ENCODE measurements at places on chromosomes 3 and 15.

DNA sequence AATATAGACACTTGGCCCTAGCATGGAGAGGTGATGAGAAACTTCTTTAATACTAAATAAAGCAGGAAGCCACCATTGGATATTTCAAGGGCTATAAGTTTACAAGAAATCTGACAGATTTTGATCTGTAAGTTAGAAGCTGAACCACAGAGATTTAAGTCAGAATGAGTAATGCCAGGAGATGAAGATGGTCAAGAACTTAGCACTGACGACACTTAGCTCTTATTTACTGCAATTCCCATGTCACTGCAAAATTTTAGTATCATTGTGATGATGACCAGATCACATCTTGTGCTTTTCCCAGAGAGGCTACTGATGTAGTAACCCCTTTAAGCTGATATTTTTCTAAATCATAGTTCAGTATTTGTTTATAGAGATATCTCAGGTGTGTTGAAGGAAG lies 59.4 kb upstream of the CD96 start:
- DNase-seq, result no peak

DNA sequence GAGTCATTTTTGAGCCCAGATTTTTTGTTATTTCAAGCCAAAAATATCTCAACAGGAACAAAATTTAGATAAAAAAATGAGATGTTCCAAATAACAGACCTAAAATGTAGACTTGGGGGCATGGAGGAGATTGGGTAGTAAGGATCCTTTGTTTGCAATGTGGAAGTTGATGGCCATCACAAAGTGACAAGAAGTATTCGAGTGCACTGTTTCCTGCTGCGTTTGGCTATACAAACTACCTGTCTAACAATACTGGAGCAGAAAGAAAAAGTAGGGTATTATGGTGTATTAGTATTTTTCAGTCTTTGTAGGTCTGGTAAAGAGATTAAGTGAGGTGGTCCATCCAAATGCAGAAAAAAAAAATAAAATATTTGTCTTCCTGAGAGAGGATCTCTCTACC lies 284.2 kb downstream of the C3orf38 start:
- DNase-seq, result no peak

GRCh38 chr3:133472889-133473288 lies 73.0 kb downstream of the BFSP2 start:
- DNase-seq, result no peak

- DNase-seq, result no peak
Observed at GRCh38 chr3:111541911-111542483, at the start of gene CD96. Gene CD96 (plus strand): TSS chr3:111542197. CDS start chr3:111542249, 52 bp downstream.

GRCh38 chr3:23183731-23184130 lies 19.4 kb upstream of the UBE2E2 start:
- no peak for DNase-seq

DNA sequence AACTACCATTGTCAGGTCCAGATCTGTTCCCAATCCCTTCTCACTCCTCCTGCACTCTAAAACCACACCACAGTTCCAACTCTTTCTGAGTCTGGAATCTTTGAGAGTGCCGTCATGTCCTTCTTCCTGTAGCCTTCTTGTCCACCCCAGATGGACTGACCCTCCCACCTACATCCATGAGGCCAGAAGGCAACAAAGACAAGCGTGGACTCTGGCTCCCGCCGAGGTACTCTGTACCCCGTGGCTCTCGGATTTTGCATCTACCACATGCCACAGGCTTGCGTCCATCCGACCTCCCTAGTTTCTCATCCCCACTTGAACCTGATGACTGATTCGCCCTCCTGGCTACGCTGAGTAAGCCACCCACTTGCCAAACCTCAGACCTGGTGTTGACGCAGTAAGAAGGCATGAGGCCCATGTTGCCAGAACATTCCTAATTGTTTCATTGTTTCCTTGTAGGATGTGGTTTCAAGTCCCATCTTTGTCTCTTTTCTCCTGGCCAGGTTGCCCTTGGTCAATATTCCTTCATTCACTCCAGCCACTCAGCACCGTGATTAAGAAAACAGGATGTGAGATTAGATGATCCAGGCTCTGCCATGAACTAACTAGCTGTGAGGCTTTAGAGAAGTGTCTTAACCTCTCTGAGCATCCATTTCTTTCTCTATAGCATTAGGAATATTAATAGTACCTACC lies 1.1 kb upstream of the ZBTB38 start:
- DNase-seq, result peak; percentile 79

- DNase-seq, result no peak
Observed at GRCh38 chr3:146072824-146073223, 88.2 kb downstream of the PLOD2 start.

GRCh38 chr3:74463515-74463914 lies 150.9 kb downstream of the CNTN3 start:
- DNase-seq, result no peak

DNA sequence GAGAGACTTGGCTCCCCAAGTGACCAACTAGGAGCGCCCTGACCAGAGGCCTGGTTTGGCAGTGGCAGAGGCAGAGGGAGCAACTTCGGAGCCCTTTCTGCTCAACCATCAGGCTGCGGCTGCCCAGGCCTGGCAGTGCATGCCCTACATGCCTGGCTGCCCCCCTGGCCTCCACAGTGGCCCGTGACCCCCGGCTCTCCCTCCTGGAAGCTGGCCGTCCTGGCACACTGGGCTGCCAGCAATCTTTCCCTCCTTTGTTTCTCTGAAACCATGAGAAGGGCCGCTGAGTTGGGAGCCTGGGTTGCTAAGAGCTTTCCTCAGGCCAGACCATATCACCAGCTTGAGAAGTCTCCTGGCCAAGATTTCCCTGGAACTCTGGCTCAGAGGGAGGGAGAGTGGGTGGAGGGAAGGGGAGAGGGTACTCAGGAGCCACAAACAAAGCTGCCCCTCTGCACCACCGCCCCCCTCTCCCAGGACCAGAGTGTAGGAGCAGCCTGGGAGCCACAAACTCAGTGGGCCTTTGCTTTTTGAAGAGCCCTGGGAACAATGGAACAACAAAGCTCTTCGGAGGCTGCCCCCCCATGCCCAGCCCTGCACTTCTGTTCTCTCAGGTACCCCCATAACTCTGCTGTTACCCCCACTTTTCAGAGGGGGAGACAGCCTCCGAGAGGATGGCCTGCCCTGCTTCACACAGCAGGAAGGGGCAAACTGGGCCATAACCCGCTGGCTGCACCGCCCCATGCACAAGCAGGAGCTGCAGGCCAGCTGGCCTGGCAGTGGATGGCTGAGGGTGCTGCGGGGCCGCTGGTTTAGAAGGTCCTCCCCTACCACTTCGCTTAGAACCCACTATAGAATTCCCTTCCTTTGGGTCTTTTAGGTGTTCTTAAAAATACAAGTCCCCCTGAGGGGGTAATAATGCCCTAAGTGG lies 11.3 kb downstream of the CORO2B start:
- DNase-seq, result no peak

All from T1000 (cell line).